ENCODE measurements at places on chromosomes 5 and 9.

- DNase-seq, result no peak
Measured at GRCh38 chr5:56588636-56589480, 226.5 kb upstream of the MAP3K1 start.

DNA sequence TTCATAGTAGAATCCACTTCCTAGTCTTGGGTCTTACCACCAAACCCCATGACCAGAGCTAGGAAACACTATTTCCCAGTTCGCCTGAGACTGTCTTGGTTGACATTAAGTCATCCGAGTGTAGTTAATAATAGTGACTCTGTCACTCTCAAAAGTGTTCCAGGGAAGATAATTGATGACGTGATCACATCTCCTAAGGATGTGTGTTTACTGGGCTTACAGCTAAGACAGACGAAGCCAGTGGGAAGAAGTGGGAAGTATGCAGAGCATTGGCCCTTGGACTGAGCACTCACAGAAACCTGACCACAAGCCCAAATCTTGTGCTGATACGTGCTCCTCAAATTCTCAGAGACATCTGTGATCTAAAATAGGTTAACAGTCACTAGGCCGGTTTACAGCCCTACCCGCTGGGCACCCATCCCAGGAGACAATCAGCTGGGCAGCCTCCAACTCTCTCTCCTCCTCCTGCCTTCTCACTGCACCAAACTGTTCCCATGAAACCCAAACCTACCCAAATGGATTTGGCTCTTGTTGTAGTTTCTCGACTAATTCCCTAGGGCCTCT, 316.6 kb downstream of the TLE1 start:
- DNase-seq, result no peak

DNA sequence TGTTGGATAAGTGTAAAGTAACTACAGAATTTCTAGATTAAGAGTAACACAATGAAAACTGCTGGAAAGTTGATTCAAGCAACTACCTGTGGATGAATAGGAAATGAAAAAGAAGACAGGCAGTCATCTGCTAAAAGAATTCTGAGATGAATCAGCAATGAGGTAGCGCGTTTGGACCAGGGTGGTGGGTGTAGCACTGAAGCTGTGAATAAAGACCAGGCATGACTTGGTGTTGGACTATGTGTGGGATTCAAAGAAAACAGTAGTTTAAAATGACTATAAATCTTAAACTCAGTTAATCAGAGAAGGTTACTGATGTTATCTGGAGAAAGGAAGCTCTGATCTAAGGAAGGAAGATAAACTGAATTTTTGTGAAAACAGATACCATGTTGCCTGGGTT, 159.8 kb downstream of the FBN2 start:
- no peak for DNase-seq

DNA sequence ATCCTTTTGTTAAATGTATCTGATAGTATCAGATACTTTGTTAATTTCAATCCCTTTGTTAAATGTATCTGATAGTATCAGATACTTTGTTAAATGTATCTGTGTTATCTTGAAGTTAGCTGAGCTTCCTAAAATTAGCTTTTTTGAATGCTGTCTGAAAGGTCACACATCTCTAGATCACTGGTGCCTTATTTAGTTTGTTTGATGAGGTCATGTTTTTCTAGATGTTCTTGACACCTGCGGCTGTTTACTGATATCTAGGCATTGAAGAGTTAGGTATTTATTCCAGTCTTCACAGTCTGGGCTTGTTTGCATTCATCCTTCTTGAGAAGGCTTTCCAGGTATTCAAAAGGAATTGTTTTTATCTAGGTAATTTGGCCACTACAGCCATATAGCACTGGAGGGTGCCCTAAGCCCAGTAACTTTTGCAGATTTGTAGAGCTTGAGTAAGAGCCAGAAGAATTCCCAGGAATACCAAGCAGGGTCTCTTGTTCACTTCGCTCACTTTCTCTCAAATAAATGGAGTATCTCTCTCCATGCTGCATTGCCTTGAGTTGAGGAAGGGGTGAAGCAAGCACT, 435.4 kb upstream of the GRAMD2B start:
- no peak for DNase-seq

GRCh38 chr5:172424808-172425207, 29.5 kb downstream of the SH3PXD2B start:
- no peak for DNase-seq

DNA sequence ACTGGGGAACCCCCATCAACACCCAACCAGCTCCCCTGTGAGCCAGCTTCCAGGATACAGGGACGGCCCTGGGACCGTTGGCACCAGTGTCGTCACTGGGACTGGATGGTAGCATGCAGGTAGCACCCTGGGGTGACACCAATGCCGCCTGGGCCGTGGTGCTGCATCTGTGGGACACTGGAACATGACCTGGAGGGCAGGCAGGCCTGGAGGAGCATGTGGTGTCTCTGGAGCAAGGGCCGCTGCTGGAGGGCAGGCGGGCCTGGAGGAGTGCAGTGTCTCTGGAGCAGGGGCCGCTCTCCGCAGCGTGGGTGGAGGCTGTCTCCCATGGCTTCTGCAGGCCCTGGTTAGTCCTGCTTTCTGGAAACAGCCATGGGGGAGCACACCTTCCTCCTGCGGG, 13.1 kb downstream of the LPCAT1 start:
- DNase-seq, result no peak
